ENCODE measurements at places on chromosomes 16 and 17. TPM values are rescaled to one million over a fixed set of nuclear protein-coding genes. Genes with fewer than 3 reads are reported as not detected.

CYGB gene
- 0.05 TPM for total RNA-seq

JPH3 gene
- total RNA-seq: 9.1 TPM

HOXB1 gene
- total RNA-seq: not detected

TLE7 gene
- total RNA-seq: not detected

MYH4 gene
- total RNA-seq: not detected

HOXB7 gene
- 24.7 TPM for total RNA-seq

AGRP gene
- total RNA-seq: not detected

EME1 gene
- 15.8 TPM for total RNA-seq

HEATR3 gene
- 38.7 TPM for total RNA-seq

SALL1 gene
- total RNA-seq: 3.4 TPM

GOT2 gene
- total RNA-seq: 97.4 TPM

AATK gene
- 0.41 TPM for total RNA-seq

TBC1D3L gene
- total RNA-seq: 4.6 TPM

ABCC11 gene
- total RNA-seq: not detected

PRDM7 gene
- not detected for total RNA-seq

PRCD gene
- not detected for total RNA-seq

KCNJ2 gene
- not detected for total RNA-seq

KRTAP4-4 gene
- total RNA-seq: not detected

C1QTNF8 gene
- total RNA-seq: 2.9 TPM

LRRC46 gene
- total RNA-seq: 1.6 TPM

TPPP3 gene
- total RNA-seq: 0.31 TPM

HSPB9 gene
- total RNA-seq: not detected

LGALS9B gene
- not detected for total RNA-seq

LLGL1 gene
- 47.2 TPM for total RNA-seq

ITPRIPL2 gene
- 30.8 TPM for total RNA-seq

METTL9 gene
- 120 TPM for total RNA-seq

GPR179 gene
- not detected for total RNA-seq

TBC1D3G gene
- 0.50 TPM for total RNA-seq

ZG16 gene
- total RNA-seq: not detected

Data from A172 (cell line).